ENCODE measurements at places on chromosomes 2 and 18.

DNA sequence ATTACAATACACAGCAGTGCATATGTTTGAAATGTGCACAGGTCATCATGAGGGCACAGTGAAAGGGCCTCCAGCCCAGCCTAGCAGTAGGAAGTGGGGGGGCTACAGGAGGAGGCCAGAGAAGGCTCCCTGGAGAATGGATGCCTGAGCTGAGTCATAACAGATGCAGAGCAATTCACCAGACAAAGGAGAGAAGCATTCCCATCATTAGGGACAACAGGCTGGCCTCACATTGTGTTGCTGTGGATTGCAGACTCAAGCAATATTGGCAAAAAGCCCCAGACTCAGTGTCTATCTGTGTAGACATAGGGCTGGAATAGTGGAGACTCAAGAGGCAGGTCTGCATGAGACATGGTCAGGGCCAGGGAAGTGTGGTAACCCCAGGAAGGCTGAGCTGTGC, 329.9 kb downstream of the DLGAP1 start:
- peak; percentile 39 for DNase-seq

DNA sequence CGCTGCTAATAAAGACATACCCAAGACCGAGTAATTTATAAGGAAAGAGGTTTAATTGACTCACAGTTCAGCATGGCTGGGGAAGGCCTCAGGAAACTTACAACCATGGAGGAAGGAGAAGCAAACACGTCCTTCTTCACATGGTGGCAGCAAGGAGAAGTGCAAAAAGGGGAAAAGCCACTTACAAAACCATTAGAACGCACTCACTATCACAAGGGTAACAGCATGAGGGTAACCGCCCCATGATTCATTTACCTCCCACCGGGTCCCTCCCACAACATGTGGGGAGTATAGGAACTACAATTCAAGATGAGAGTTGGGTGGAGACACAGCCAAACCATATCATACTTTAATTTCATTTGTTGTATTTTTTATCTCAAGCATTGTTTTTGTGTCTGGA, 67.5 kb downstream of the ATP9B start:
- no peak for DNase-seq

DNA sequence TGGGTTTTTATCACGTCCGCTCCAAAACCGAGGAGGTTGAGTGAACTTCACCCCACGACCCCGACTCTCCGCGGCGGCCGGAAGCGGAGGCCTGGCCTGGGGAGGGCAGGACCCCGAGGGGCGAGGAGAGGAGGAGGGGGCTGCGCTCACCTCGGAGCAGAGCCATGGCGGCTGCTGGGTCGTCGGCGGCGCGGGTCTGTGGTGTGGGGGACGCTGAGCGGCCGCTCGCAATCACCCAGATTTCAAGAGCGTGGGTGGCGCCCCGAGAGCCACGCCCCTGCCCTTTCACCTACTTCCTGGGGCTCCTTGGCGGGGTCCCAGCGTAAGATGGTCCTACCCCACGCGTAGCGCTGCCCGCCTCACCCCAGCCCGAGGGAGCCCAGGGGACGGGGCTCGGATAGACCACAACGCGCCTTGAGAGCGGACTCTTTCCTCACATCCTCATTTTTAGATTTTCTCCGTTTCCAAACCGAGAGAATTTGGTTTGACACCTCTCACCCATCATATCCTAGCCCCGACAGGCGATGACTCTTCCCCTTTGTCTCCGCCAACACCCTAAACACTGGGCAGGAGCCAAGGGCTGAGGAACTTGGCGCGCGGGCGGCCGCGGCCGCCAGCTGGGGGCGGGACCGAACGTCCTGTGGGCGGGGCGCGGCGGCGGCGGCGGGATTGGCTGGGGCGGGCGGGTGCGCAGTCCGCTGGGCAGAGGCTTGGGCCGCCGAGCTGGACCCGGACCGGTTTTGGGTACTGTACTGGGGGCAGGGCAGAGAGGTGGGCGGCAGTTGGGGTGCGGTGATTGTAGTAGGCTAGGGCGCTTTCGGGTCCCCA, at the start of gene ACAA2:
Gene ACAA2 (minus strand): TSS at position 215 of the 828 bp plus-strand sequence. CDS start 49 bp downstream, at position 166.
- peak; percentile 94 for DNase-seq

GRCh38 chr2:26941486-26941885, 29.0 kb upstream of the MAPRE3 start:
- no peak for DNase-seq

DNA sequence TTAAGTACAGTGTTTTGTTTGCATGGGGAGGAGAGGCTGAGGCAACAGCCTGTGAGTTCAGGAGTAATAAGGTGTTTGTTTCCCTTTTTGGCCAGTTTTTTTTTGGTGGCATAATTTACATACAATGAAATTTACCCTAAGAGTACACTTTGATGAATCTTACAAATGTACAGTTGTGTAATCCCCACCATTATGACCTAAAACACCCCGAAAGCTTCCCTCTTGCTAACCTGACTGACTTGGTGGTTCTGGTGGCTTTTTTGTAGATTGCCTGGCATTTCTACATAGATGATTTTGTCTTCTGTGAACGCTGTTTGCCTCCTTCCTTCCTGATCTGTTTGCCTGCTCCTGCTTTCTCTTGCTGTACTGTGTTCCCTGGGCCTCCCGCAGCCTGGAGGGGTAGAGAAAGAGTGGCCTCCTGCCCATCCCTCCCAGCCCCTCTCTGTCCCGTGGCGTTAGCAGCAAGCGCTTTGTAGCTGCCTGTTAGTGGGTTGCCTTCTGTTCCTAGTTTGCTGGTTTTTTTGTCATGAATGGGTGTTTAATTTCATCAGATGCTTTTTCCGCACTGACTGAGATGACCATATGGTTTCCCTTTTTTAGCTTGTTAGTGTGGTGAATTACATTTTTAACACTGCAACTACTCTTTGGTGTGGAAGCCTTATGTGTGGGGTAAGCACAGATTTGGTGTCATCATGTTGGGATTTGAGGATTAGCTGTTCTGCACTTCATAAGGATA, 32.1 kb downstream of the ASAP2 start:
- no peak for DNase-seq

All from psoas muscle (tissue), 8 donors.